ENCODE measurements at places on chromosomes 7 and 10.

GRCh38 chr7:106095634-106096033 is 16.5 kb downstream of the SYPL1 start:
- DNase-seq: no peak

GRCh38 chr7:44269417-44269816 is 56.0 kb downstream of the CAMK2B start:
- no peak for DNase-seq

GRCh38 chr7:5450549-5451327 is 27.1 kb upstream of the TNRC18 start:
- no peak for DNase-seq

DNA sequence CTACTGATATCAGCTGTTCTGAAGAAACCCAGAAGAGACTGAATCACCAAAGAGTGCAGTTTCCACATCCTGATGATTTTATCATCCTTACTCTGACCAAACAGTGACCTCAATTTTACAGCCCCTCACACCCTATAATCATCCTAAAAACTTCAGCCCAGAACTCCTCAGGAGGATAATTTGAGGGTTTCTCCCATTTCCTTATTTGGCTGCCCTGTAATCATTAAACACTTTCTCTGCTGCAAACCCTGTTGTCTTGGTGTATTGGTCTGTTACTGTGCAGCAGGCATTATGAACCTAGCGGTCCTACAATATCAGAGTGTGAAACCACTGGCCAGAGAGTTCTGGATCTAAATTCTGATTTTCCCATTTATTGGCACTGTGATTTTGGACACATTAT is 141.7 kb downstream of the PCLO start:
- DNase-seq: peak; percentile 47

DNA sequence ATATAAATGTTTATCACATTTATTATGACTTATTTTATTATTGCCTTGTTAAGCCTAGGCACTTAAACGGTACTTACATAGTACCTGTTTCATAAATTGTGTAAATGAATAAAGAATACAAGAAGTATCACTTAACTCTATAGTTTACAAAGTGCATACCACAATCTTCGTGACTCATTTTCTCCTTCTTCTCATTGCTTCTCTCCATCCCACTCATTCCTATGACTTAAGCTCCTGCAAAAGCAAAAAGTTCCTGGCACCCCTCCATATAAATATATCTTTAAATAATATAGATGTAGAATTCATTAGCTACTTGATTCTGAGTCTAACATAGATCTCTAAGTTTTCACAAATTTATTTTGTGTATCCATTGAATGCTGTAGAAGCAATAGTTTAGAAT is 1382.0 kb upstream of the CELF2 start:
- peak; percentile 68 for DNase-seq

- DNase-seq: peak; percentile 69
Measured at GRCh38 chr10:77974396-77975074, 48.0 kb upstream of the DLG5 start.

DNA sequence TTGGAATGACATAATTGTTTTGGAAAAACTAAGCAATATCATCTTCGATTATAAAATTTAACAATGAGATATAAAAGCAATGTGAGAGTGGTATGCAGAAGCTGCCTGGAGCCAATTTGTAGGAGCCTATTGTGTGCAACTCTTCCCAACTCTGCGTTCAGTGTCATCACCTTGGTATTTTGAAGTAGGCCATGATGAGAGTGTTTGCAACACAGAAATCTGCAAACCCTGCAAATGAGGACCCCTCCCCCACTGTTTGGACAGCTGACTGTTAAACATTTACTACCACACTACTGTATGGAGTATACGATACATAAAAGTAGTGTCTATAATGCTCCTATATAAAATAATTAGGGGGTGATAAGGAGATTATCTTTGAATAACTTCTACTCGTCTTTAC is 531.3 kb downstream of the ATRNL1 start:
- DNase-seq: peak; percentile 10

GRCh38 chr7:48964074-48964473 is 39.7 kb downstream of the CDC14C start:
- no peak for DNase-seq

DNA sequence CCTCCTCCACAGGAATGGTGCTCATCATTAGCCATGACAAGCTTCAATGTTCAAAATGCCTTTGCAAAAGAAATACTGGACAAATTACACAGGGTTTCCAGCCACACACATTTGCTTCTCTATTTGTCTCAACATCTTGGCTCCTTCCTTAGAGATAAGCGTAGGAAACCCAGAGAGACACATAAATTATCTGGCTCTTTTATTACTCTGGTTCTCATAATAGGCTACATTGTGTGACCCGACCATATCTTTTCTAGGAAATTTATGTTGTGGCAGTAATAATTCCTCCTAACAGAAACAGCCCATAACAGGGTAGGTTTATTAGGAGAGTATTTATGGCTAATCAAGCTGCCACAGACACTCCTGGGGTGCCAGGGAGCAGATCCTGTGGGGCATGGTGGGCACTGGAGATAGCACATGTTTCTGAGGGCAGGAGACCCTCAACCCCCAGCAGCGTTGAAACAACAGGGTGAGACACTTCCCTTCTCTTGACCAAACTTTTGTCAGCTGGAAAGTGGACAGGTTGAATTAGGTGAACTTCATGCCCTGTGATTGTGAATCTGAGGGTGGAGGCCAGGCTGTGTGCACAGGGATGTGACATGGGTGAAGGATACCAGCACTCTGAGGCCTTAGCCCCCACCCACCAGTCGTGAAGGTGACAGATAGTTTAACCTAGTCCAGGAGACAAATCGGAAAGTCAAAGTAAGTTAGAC is 295.9 kb upstream of the ZNF32 start:
- DNase-seq: no peak

- no peak for DNase-seq
Measured at GRCh38 chr10:96034625-96035024, 8.8 kb upstream of the CCNJ start.

DNA sequence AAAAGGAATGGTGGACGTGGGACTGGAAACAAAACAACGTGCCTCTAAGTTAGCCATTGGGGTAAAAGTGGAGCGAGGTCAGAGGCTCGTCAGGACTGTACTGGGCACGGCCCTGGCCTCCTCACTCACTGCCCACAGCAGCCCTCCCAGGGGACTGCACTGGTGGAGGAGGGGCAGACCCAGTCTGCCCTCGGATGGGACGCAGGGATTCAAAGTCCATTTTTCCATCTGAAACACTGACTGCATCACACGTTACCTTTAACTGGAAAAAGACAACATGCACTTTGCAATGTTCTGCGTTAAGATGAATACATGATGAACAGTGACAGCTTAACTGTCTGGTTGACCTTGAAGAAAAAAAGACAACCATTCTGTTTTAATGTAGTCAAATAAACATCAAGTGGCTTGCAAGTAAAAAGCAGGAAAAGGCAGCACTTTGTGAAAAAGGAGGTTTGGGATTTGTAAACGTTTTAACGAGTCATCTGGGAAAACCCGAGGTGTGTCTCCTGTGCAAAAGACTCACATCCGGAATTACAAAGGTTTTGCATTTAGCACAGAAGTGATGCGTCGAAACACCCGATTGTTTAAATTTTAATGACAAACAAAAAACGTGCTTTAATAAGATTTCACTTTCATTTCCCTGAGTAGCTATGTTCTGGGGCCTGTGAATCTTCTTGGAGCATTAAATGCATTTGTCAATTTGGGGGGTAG is 18.8 kb downstream of the KLF6 start:
- no peak for DNase-seq

GRCh38 chr10:17649836-17650235 is 5.9 kb downstream of the STAM start:
- DNase-seq: peak; percentile 73

DNA sequence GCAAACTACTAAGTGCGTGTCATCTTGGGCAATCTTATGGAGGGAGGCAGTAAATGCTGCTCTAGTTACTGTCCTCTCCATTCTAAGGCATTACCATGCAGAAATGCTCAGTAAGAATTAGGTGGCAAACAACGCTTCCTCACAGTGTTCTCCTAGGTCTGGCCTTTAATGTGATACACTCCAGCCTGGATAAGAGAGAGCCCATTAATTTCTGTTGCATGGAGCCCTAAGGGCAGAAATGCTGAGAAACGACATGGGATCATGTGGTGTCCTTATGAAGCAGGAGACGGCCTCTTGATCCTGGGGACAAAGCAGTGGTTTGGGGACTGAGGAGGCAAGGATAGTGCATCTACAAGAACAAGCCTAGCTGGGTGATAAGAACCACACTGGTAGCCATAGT is 44.0 kb downstream of the SLC25A13 start:
- DNase-seq: no peak

DNA sequence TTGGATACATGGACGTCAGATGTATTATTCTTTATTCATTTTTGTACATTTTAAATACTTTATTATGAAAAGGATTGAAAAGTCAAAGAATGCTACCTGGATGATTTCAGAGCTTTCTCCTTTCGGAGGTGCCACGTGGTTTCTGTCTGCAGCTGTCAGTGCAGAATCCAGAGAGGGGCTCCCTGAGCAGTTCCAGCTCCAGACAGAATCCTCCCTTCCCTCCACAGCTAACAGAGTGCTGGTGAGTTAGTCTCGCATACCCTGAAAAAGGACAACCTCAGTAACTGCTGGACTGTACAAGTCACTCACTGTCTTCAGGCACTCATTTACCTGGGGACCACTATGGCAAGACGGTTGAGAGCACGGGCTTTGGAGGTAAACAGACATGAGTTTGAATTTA is 10.9 kb downstream of the DNMBP start:
- DNase-seq: no peak

GRCh38 chr7:97731736-97732564 is at the start of gene TAC1:
Gene TAC1, plus strand, starts transcription at chr7:97732086. Its CDS starts 527 bp downstream, at chr7:97732613.
- DNase-seq: peak; percentile 1

GRCh38 chr7:101218236-101219125 is 516 bp downstream of the ZNHIT1 start:
- DNase-seq: no peak

- no peak for DNase-seq
Measured at GRCh38 chr7:28105234-28105633, 75.4 kb downstream of the JAZF1 start.

- DNase-seq: no peak
Measured at GRCh38 chr7:96774358-96774757, 64.7 kb upstream of the SEM1 start.

DNA sequence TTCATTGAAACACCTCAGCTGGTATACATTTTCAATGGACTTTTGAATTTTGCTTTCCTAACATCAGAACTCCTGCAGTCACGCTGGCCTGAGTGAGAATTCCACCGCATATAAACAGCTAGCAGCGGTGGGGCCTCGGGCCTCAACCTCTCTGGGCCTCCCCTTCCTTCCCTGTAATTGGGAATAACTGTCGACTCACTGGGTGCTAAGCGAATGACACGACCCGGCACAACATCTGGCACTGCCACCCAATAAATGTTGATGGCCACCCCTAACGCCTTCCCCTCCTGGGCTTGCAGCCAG is 670 bp downstream of the RCC1L start:
- DNase-seq: no peak

- peak; percentile 40 for DNase-seq
Measured at GRCh38 chr10:13102002-13102794, 2.2 kb downstream of the OPTN start.

GRCh38 chr10:69959911-69960310 is 92.7 kb upstream of the MACROH2A2 start:
- no peak for DNase-seq

- DNase-seq: no peak
Measured at GRCh38 chr10:78547397-78547796, 513.7 kb downstream of the RPS24 start.

DNA sequence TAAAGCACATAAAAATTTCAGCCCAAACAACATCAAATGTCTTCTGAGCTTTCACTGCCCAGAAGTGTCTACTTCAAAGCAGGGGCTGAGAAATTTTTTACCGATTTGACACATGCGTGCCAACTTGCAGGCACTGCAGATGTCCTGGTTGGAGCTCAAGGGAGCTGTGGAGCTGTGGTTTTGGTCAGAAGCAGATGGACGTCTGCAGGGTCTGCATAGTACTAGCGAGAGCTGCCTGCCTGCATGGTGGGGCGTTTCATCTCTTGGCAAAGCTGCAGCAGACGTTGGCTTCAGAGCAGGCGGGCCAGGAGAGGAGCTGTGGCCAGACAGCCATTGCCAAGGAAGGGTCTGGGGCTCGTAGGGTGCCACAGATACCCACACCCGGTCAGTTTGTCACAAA is 296.7 kb downstream of the GLRX3 start:
- no peak for DNase-seq

DNA sequence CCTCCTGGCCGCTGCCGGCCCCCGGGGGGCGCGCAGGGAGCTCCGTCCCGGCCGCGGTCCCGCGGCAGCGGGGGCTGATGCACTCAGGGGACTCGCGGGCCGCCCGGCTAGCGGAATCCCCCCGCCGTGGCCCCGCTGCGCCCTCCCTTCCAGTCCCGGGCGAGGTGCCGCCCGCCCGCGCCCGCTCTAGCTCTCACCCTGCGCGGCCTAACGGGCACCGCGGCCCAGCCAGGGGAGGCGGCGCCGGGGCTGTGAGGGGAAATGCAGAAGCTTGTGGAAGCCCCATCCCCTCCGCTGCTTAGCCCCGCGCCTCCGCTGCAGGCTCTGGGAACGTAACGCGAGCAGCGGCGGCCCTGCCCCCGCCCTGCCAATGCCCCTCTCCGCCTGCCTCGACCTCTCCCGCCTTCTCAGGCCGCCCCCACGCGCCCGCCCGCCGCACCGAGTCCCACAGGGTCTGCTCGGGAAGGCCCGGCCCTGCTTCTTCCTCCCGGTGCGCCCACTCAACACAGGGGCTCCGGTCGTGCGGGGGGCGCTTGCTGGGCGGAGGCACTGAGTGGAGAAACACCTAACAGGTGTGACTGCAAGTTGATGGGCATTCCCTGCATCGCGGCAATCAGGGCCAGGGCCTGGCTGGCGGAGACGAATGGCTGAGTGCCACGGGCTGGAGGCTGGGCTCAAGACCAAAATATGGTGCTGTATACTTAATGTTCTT is 384 bp upstream of the TMEM229A start:
- no peak for DNase-seq

GRCh38 chr10:8227246-8227645 is 172.8 kb downstream of the GATA3 start:
- no peak for DNase-seq

DNA sequence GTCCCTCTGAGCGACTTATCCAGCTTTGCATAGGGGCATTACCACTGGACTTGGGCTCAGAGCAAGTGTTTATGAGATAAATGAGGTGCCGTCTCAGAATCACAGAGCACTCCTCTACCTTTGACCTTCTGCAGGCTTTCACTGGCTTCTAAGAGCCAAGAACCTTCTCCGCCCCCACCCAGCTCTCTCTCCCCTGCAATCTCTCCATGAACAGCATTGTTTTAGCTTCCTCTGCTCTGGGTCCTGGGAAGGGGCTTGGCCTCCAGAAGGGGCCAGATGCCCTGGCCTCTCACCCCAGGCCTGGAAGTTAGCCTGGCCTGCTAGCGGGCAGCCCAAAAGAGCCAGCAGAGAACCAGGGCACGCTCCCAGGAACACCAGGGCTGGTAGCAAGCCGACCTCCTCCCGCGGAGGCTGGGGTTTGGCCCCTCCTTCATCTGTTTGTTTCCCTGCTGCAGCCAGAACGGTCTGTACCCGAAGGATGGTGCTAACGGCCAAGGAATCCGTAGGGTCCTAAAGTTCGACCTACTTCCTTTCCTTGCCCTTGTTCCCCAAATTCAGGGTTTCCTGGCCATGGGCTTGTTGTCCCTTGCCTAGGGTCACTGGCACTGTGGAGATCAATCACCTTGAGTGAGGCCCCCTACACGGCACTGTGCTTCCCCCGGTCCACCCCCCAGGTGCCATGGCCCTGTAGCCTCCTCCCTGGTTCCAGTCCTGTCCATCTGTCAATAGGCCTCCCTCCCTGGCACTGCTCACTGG is 18.7 kb upstream of the DDIT4 start:
- peak; percentile 91 for DNase-seq

All from amniotic epithelial cell (primary cell).